GM03348 (cell line): ENCODE measurements at places on chromosomes 11 and 22.

GRCh38 chr11:13348305-13348704, 70.7 kb downstream of the BMAL1 start:
- DNase-seq = no peak

GRCh38 chr11:91244912-91245311, 979.7 kb upstream of the FAT3 start:
- DNase-seq = no peak

DNA sequence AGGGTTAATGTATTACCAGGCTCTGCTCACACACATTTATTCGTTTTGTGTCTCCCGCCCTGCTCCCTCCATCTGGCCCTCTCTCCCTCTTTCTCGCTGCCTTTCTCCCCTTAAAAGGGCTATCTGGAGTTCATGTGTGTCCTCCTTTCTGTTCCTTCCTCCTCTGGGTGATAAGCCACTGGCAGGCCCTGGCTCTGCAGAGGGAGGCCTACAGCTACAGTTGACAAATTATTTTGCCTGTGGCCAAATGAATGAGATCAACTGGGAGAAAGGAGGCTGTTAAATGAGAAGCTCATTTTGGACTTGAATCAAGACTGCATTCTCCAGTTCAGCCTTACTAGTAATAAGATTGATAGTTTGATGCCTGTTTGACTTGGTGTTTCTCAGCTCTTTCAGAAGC, 17.5 kb upstream of the OPCML start:
- no peak for DNase-seq

DNA sequence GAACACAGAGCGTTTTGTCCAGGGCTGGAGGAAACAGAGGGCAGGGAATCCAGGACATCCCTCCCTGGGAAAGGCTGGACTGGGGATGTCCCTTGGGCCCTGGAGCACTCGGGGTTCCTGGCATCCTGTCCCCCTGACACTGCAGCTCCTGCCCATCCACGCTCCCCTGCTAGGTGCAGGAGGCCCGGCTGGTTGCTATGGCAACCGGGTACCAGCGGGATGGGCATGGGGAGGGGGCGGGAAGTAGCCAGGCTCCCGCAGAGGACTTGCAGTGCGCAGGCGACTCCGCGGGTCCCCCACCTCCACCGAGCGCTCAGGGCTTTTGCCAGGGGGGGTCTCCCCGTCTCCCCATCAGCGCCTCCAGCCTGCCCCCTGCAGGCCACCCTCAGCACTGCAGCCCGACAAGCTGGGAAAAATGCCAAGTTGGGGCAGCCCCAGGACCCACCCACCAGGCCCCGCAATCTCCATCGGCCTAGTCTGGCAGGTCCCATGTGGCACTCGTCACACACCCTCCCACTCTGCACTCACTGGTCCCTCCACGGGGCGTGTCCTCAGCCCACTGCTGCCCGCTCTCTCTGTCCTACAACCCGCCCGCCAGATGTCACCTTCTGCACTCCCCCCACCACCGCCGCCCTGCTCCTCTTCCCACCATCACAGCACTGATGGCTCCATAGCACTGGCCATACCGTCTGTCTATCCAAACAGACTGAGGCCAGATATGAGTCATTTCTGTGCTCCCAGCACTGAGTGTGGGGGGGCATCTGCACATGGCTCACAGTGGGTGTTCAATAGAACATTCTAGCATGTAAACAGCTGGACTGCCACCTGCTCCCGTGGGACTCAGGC, 31.5 kb downstream of the KIAA0930 start:
- DNase-seq = peak; percentile 82

GRCh38 chr11:115133475-115134209, 370.6 kb downstream of the CADM1 start:
- DNase-seq = no peak

DNA sequence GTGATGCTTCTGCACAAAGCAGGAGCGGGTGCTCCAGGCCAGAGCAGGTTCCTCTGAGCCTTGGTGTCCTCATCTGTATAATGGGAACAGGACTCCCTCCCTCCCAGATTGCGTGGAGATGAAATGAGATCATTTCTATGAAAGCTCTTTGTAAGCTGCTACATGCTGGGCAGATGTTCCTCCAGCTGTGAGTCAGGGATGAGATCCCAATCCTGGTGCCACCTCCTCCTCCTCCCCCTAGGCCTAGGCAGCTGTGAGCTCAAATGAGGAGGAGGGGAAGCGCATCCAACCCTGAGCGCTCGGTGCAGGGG, 7.0 kb upstream of the CABP2 start:
- no peak for DNase-seq

GRCh38 chr11:117462183-117462863, 134.7 kb downstream of the CEP164 start:
- no peak for DNase-seq

GRCh38 chr22:24106385-24107381, 74.6 kb upstream of the SUSD2 start:
- no peak for DNase-seq

- DNase-seq = peak; percentile 86
Observed at GRCh38 chr11:10139656-10140055, 154.4 kb downstream of the SBF2 start.

DNA sequence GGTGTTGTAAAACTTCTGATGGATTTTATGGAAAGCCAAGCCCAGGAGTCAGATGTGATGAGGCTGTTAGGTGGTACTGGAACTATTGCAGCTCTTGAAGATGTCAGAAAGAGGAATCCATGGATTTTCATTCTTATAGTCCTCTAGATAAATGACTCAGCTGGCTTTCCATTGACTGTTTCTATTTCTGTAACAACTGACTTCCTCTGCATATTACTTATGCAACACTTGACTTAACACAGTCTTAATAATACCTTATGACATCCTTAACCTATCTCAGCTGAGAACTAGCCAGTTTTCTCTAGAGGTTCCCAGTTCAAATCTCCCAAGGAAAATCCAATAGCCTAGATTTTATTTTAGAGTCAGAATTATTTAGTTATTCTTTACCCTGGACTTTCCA, 263.8 kb downstream of the LUZP2 start:
- DNase-seq = no peak

GRCh38 chr11:116109228-116109627, 605.0 kb upstream of the CADM1 start:
- no peak for DNase-seq

DNA sequence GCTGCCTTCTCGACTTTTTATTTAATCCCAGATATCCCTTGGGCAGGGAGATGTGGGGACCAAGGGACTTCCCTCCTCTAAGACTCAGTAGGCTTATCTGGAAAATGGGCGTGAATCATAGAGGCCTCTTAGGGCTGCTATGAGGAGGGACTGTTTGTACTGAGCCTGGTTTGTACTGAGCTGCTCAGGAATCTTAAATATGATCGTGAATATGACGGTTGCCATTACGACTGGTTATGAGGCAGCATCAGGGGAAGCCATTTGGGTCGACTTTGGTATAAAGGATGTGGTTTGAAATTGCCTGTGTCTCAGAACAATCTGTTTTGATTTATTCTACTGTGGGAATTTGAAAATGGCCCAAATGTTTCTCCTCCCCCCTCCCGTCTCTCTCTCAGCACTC, 20.6 kb downstream of the TSPAN18 start:
- peak; percentile 79 for DNase-seq

DNA sequence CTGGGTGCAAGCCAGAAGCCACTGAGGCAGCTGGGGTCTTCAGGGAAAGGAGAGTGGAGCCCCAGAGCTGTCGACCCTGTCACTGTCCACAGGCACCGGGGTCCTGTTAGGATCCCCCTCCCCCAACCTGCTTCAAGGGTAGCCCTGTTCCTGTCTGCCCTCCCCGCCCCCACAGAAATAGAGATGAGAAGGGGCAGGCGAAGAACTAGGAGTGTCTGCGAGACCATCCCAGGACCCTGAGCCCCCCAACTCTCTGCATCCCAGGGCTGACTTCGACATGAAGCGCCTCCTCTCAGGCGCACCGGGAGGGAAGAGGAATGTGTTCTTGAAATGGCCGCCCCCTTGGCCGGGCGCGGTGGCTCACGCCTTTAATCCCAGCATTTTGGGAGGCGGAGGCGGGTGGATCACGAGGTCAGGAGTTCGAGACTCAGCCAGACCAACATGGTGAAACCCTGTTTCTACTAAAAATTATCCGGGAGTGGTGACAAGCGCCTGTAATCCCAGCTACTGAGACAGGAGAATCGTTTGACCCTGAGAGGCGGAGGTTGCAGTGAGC, 607 bp upstream of the ZNF70 start:
- DNase-seq = no peak

- no peak for DNase-seq
Observed at GRCh38 chr11:112477581-112478317, 217.1 kb upstream of the PLET1 start.

DNA sequence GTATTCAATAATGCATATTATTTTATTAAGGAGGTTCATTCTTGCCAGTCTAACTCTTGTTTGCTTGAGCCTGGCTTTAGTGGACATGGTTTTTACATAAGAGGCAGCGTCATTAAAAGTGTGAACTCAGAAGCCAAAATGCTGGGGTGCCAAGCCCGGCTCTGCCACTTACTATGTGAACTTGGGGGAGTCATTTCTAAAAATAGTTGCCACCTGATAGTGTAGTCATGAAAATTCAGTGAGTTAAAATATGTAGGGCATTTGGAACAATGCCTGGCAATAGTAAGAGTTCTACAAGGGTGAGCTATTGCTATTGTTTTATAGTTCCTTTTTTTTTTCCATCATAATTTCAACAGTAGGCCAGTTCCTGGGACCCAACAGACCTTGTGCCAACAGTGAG, 49.9 kb downstream of the TENM4 start:
- peak; percentile 17 for DNase-seq

DNA sequence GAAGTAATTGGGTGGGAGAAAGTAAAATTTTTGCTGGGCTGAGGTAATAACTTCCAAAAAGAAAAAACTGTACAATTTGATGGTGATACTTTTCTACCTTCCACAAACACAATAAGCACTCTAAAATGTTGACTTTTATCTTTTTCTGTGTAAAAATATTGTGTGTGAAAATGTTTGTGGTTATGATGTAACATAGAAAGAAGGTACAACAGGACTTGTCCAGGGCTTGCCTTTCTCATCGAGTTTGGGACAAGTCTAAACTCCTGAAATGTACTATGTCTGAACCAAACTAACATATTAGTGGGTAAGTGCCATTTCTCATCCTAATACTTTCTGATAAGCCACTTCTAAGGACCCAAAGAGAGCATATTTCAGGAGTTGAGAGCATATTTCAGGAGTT, 174.2 kb upstream of the PDGFD start:
- DNase-seq = peak; percentile 24

DNA sequence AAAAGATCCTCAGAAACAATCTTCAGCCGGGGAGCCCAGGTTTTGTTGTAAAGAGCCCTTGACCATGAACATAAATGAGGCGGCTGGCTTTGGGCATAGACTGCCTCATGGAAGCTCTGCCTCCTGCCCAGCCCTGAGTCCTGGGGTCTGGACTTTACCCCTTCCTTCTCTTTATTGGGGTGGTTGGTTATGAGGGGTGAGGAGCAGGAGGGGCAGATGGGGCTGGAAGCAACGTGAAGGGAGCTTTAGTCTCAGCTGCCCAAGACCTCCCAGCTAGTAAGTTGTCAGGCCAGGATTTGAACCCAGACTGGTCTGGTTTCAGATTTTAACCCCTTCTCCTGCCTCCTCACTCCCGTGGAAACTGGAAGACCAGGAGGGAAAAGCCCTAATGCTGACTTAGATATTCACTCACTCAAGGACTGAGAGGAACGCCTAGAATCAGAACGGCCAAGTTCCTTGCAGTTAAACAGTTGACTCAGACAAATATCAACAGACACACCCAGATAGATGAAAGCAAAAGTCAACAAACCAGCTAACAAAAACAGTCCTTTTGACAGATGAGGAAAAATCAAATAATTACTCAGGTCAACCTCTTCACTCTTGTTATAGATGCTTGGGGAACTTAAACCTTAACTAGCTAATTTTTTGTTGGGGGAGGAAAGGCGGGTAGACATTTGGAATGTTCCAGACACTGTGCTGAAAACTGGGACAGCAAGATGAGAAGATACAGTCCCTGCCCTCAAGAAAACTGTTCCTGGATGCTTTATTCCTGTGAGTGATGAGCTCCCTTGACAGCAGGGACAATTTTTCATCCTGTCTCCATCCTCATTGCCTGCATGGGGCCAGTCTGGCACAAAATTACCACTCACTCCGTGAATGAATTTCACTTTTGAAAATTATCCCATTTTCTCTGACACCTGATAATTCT, 20.8 kb upstream of the ARRB1 start:
- DNase-seq = peak; percentile 31

DNA sequence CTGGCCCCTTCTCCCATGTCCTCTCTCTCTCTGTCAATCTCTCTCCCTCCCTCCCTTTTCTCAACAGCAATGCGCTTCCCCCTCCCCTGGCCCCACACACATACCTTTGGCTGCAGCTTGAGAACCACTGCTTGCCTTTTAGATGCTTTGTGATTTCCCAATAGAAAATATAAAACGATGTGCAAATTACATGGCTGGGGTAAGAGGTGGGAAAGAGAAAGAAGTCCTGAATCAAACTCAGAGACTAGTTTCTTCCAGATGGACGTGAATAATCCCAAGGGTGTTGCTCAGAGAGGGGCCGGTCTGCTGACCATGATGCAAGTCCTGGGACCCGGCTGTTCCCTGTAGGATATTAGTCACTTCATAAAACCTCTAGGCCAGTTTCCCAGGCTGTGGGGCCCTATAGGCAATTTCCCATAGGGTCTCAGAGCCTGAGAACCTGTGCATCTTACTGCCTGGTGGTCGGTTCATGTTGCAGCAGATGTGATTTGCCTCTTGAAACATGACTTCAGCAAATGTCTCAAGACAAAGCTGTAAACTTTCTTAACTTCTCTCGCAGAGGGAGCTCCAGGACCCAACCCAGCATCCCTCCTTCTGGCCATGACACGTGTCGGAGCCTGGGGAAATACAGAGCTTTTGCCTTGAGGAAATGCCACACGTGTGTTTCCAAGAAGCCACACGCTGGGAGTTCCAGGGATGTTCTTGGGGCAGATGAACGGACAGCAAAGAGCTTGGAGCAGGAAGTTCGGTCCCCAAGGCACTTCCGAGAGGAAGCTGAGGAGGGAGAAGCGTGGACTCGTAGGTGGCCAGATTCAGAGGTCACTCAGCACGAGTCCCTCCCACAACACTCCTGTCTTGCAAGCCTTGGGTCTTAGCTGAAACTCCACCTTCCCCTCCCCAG, 34.5 kb upstream of the ETS1 start:
- peak; percentile 90 for DNase-seq

DNA sequence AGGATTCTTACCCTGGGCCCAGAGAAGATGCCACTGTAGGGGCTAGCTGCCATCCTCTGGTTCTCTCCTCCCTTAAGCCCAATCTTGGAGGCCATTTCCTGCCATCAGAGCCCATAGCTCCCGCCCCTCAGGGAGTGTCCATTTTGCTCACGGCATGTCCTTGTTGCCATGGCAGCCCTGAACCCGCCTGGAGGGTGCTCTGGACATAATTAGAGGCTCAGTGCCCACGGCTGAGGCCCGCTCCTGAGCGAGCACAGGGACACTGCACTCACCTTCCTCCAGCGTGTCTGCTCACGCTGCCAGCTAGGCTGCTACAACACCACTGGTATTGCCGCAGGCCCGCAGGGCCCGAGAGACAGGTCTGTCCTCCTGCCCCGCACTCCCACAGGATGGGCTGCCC, 11.1 kb upstream of the SUSD2 start:
- no peak for DNase-seq

GRCh38 chr11:92473736-92474135, 249.1 kb downstream of the FAT3 start:
- DNase-seq = peak; percentile 68

GRCh38 chr11:22341588-22341931, 3.4 kb downstream of the SLC17A6 start:
- no peak for DNase-seq
